Cerebellum (tissue), 4 donors: ENCODE measurements at places on chromosomes 7 and 10. TPM values are rescaled to one million over a fixed set of nuclear protein-coding genes. Genes with fewer than 3 reads are reported as not detected.

DNA sequence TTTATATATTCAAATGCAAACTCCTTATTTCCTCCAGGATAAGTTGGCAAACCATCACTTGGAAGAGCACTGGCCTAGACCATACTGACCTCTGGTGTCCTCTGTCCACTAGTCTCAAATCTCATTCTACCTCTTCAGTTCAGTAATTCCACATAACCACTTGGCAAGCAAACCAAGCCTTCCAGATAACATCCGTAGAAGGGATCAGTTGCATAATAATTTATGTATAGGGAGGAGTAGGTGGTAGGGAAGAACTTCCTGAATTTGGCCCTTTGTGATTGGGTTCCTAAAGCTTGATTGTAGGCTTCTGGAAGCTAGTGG is 55.0 kb downstream of the WAC start:
- peak; percentile 60 for DNase-seq

- no peak for DNase-seq
Observed at GRCh38 chr7:128115336-128115820, 84.1 kb upstream of the LRRC4 start.

GRCh38 chr7:41916450-41916927 is 213.6 kb upstream of the INHBA start:
- no peak for DNase-seq

DNA sequence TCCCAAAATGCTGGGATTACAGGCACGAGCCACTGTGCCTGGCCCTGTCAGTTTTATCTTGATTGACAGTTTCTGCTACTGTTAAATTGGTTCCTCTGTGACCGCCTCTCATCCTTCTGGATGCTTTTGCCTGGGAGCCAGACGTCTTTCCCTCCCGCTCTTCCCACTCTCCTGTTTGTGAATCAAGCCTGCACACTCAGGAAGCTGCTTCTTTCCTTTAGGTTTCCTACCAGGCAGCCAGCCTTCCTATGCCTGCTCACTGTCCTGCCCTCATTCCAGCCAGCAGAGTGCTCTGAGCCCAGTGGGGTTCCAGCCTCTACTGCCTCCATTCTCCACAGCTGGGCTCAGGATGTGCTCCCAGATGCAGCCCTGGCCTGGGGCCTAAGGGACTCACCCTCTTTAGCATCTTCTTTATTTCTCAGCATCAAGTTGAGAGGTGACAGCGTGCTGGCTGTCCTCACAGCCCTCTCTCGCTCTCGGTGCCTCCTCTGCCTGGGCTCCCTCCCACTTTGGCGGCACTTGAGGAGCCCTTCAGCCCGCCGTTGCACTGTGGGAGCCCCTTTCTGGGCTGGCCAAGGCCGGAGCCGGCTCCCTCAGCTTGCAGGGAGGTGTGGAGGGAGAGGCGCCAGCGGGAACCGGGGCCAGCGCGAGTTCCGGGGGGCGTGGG is 5.1 kb downstream of the SH2D4B start:
- DNase-seq: no peak

DNA sequence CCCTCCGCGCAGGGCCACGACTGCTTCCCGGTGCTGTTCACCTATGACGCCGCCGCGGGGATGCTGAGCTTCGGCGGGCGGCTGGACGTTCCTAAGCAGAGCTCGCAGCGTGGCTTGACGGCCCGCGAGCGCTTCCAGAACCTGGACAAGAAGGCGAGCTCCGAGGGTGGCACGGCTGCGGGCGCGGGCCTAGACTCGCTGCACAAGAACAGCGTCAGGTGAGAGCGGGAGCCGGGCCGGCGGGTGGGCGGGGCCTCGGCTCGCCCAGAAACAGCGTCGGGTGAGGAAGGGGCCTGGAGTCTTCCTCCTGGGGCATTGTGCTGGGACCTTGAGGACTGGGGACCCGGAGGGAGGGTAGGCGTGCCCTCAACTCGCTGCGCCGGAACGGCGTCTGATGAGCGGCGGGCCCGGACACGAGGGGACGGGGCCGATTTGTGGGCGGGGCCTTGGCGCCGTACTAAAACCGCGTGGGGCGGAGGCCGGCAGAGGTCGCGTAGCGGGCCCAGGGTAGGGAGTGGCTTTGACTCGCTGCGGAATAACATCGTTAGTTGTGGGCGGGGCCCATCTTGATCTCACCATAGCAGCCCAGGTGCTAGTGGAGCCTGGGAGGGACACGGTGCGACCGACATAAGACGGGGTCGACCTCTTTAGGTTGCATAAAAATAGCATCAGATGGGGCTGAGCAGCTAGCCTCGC is 15.6 kb downstream of the PDAP1 start:
- DNase-seq: peak; percentile 84

DNA sequence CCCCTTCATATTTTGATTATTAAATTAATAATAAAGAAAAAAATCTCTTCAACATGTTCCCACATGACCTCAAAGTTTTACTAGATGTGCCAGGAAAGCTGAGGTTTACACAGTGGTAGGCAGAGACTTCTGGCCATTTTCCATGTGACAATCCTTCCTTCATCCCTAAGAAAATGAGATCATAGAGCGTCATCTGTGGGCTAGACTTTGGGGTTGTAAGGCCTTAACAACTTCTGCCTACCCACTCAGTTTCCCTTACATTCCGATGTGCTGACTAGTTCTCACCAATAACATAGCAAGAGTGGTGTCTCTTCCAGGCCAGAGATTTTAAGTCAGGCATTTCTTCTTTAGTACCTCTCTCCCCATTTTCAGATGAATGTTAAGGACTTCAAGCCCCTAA is 171.1 kb upstream of the PHF14 start:
- DNase-seq: no peak

DNA sequence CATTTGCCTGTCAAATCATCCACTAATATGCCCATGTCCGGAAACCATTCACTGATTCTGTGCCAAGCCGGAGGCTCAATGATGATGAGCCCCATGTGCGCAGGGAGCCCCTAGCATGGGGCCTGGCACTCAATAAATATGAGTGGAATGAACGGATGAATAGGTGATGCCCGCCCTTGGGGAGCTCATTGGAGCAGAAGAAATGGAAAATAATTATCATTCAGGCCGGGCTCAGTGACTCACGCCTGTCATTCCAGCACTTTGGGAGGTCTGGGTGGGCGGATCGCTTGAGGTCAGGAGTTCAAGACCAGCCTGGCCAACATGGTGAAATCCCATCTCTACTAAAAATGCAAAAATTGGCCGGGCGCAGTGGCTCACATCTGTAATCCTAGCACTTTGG is 11.0 kb downstream of the RHBDD2 start:
- no peak for DNase-seq

- DNase-seq: no peak
Observed at GRCh38 chr10:133309720-133310398, 1.1 kb downstream of the ZNF511 start.

GRCh38 chr7:768881-769504 is 41.9 kb upstream of the PRKAR1B start:
- DNase-seq: peak; percentile 63

- DNase-seq: no peak
Observed at GRCh38 chr10:11454958-11455566, 156.4 kb downstream of the USP6NL start.

DNA sequence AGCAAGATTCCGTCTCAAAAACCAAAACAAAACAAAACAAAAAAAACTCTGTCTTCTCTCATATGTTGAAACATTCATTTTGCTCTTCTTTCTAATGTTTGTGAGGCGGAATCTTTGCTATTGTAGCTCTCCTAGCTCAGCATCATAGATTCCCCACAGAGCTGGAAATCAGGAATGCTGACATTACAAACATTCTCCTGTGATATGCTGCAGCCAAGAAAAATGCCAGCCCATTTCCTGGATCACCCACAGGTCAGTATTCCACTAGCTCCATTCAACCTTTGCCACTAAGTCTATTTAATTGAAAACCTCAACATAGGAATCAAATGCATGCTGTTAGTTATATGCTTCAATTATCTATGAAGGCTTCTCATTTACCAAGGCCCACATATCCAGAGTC is 186.3 kb downstream of the IPMK start:
- no peak for DNase-seq

DNA sequence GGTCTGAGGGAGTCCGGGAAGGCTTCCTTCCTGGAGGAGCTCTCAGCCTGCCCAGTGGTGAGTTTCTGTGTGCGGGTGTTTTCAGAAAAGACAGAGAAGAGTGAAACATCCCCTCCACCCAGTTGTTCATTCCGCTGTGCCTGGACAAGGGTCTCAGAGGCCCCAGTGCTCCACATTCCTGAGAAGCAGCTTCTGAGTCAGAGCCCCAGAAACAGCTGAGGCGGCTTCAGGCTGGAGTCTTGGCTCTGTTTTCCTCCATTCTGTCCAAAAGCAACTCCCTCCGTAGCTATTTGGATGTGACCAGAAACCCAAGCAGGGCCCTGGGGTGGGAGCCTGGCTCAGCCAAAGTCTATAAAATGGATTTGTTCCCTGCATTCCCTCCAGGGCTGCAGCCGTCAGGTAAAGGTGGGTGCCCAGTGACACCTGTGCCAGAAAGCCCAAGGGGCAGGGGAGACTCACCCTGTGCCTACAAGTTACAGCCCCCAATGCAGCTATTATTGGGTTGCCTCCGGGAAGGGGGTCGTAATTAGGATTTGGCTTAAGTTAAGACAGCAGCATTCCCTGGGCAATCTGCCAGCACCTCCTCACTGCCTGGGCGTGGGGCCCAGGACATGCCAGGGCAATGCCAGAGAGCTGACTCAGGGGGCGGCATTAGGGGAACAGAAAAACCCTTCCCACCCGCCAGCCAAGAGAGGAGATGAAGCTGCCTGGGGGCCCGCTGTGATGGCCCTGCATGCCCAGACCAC is 13.1 kb upstream of the CAMK2G start:
- peak; percentile 79 for DNase-seq

DNA sequence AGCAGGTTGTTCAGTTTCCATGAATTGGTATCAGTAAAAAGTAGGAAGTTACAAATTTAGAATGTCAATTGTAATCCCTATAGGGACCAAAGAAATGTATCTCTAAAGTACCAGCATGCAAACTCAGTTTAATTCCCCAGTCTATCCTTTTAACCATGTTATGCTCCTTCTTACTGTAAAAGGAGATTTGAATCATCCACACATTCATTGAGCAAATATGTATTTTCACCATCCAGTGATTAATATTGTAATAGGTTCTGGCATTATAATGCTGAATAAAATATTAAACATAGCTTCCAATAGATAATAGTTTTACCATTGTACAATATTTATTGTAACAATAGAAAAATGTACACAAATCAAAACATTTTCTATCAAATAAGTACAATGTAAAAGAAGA is 228.2 kb upstream of the SEMA3A start:
- no peak for DNase-seq

DNA sequence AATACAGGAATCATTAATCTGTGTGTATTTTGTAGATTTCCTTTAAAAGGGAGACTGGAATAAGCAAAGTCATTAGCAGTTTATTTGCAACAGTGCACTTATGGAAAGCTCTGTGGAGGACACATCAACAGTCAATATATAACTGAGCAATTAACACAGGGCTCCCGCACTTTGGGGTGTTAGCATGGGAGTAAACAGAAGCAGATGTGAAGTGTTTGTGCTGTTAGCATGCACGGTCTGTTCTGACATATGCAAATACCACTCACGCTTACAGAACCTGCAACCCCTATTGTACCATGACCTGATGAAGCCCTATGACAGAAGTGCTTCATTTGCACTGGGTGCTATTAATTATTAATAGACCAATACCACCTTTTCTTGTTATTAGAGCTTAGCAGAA is 118.9 kb downstream of the PPP1R3A start:
- no peak for DNase-seq

GRCh38 chr7:17500736-17501135 is 202.3 kb downstream of the AHR start:
- no peak for DNase-seq

- no peak for DNase-seq
Observed at GRCh38 chr10:74084955-74085354, 65.7 kb downstream of the AP3M1 start.

- DNase-seq: no peak
Observed at GRCh38 chr10:35606430-35606829, 1.3 kb downstream of the GJD4 start.

- no peak for DNase-seq
Observed at GRCh38 chr7:157969995-157970394, 617.6 kb downstream of the PTPRN2 start.

DNA sequence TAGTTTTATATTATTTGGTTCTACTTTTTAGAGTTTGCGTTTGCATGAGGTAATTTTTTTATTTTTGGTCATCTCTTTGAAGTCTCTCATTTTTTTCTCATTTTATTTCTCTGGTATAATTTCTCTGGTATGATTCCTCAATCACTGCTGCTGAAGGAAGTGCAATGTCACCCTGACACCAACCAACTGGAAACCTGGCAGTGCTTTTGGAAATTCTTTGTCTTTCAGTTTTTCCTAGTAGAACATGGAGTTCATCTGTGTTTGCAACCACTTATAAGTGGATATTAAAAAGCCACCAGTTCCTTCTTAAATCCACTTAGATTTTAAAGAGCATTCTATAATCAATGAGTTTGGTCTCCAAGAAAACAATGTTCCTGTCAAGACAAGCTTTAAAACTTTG is 291.8 kb downstream of the PRKG1 start:
- no peak for DNase-seq

DNA sequence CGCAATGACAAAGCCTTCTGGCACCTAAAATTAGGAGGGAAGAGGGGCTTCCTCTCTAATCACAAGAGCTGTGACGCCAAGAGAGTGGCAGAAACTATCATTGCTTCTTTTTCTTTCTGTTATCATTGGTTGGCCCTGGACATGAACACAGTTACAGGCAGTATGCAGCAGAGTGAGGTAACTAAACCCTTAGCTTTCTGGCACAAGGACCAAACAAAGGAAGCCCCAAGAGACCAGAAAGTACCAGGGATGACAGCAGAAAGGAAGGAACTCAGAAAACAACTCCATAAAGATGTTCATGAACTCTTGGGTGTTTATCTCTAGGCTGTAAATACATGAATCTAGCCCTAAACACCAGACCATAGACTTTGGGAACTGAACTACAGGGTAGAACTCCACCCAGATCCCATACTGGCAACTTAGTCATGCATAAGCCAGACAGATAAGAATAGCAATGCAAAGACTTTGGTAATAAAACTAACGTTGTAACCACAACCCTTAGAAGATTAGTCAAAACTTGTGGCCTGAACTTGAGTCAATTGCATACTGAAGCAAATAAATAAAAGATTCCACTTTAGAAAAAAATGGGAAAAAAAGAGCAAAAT is 195.7 kb upstream of the PTN start:
- no peak for DNase-seq

DNA sequence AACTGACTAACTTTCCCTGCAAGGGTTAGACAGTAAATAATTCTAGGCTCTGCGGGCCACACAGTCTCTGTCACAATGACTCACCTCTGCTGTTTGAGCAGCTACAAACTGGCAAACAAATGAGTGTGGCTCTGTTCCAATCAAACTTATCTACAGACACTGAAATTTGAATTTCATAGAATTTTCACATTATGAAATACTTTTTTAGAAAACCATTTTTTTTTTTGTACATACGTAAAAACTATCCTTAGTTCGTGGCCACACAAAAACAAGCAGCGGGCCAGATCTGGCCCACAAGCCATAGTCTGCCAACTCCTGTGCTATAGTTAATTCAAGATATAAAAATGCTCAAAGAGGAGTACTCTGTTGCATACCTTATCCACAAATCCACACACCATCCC is 32.6 kb downstream of the PIP4K2A start:
- no peak for DNase-seq

CRHR2 gene
- total RNA-seq: 0.27 TPM

SNX10 gene
- total RNA-seq: 40.6 TPM

LRGUK gene
- total RNA-seq: 5.9 TPM

RADIL gene
- 8.4 TPM for total RNA-seq

OPALIN gene
- not detected for total RNA-seq

ASB10 gene
- not detected for total RNA-seq

SFRP5 gene
- total RNA-seq: 1.5 TPM

PDIA4 gene
- 57.5 TPM for total RNA-seq

TUBB8 gene
- total RNA-seq: not detected

TTYH3 gene
- 60.5 TPM for total RNA-seq

MPP7 gene
- 5.6 TPM for total RNA-seq

METTL2B gene
- total RNA-seq: 38.0 TPM
